ENCODE measurements at places on chromosomes 1 and 21. TPM values are rescaled to one million over a fixed set of nuclear protein-coding genes. Genes with fewer than 3 reads are reported as not detected.

DNA sequence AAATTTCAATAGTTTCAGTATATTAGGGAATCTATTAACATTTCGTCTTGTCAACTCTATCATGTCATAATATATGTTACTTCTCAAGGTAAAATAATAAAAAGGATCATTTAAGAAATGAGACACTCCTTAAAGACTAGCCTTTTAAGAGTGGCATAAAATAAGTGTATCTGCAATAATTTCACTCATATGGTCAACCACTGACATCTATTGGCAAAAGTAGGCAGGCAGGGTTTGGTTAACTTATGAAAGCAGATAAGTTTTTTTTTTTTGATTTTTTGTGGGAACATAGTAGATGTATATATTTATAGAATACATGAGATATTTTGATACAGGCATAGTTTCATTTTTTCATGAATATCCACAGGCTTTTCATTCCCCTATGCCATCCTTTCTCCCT, 5.5 kb upstream of the RGS21 start:
- DNase-seq, result no peak
- no peaks in the 10 kb centered on the region for H3K4me1 ChIP-seq
- H3K27ac ChIP-seq, result no peak overlapping the region
- H3K27me3 ChIP-seq, result no peaks in the 10 kb centered on the region

- H3K4me1 ChIP-seq, result peaks cover 12% of the 10 kb centered on the region
- no peaks in the 10 kb centered on the region for H3K27me3 ChIP-seq
- DNase-seq, result no peak
- H3K36me3 ChIP-seq, result no peaks in the 10 kb centered on the region
- no peak overlapping the region for H3K4me3 ChIP-seq
These were observed 403.7 kb upstream of the B3GALT2 start for GRCh38 chr1:193590102-193590501.

- H3K27me3 ChIP-seq, result no peaks in the 10 kb centered on the region
- no peak overlapping the region for H3K27ac ChIP-seq
- no peaks in the 10 kb centered on the region for H3K36me3 ChIP-seq
- no peak for DNase-seq
- no peaks in the 10 kb centered on the region for H3K4me1 ChIP-seq
- H3K4me3 ChIP-seq, result no peak overlapping the region
These were observed 16.8 kb upstream of the PTPRC start for GRCh38 chr1:198622001-198622400.

DNA sequence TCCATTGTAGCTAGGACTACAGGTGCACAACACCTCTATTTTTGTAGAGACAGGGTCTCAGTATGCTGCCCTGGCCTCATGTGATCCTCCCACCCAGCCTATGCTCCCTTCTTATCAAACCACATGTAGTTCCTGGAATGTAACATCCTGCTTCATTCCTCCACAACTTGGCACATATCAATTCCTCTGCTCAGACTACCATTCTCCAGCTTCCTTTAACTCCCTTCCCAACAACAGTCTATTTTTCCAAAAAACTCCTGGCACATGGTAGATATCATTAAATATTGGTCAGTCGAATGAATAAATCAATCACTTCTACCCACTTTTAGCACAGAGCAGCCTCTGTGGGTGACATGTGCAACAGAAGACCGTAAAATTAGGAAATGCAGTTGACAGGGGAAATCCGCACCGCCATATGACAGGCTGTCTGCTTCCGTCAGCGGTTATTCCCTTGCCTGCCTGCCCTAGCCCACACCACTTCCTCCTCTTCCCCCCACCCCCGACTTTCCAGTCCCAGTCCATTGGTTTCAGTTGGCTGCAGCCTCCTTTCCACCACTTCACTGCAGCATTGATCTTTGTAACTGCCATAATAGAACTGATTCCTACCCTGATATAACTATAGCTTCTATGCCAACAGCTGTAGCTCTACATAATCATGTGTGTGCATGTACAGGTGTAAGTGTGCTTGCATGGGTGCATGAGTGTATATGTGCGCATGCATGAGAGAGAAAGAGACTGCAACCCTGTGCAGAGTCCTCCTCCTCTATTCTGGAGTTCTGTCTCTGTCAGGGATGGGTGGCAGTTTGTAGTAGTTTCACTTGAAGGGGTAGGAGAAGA, 6.8 kb upstream of the AKR1A1 start:
- DNase-seq, result no peak
- peaks cover 17% of the 10 kb centered on the region for H3K4me1 ChIP-seq
- H3K36me3 ChIP-seq, result no peaks in the 10 kb centered on the region

GRCh38 chr1:10649517-10650201, 146.8 kb downstream of the CASZ1 start:
- H3K4me1 ChIP-seq, result peaks cover 33% of the 10 kb centered on the region
- peaks cover 53% of the 10 kb centered on the region for H3K36me3 ChIP-seq
- H3K27me3 ChIP-seq, result no peaks in the 10 kb centered on the region
- no peak for DNase-seq
- H3K27ac ChIP-seq, result no peak overlapping the region
- H3K4me3 ChIP-seq, result no peak overlapping the region

GRCh38 chr1:32960819-32961355, 3.7 kb downstream of the RNF19B start:
- no peak overlapping the region for H3K27ac ChIP-seq
- DNase-seq, result no peak
- H3K27me3 ChIP-seq, result no peaks in the 10 kb centered on the region
- H3K4me1 ChIP-seq, result peaks cover 47% of the 10 kb centered on the region
- H3K36me3 ChIP-seq, result no peaks in the 10 kb centered on the region

DNA sequence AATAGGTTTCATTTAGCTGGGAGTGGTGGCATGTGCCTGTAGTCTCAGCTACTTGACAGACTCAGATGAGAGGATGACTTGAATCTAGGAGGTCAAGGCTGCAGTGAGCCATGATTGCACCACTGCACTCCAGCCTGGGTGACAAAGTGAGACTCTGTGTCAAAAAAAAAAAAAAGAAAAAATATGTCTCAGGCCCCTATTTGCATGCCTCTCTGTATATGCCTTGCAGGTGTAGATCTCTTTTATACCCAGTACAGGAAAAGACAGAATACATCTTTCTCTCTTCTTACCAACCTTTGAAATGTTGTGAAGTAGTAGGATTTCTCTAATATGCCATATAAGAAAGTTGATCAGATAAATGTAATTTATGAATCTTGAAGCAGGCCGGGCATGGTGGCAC, 6.4 kb downstream of the CNR2 start:
- H3K27me3 ChIP-seq, result peaks cover 18% of the 10 kb centered on the region
- peaks cover 25% of the 10 kb centered on the region for H3K4me1 ChIP-seq
- H3K4me3 ChIP-seq, result no peak overlapping the region
- no peak for DNase-seq
- H3K27ac ChIP-seq, result no peak overlapping the region
- H3K36me3 ChIP-seq, result no peaks in the 10 kb centered on the region

GRCh38 chr21:42543106-42543847, 29.6 kb downstream of the SLC37A1 start:
- DNase-seq, result no peak
- no peak overlapping the region for H3K4me3 ChIP-seq
- no peaks in the 10 kb centered on the region for H3K27me3 ChIP-seq
- peaks cover 45% of the 10 kb centered on the region for H3K36me3 ChIP-seq

DNA sequence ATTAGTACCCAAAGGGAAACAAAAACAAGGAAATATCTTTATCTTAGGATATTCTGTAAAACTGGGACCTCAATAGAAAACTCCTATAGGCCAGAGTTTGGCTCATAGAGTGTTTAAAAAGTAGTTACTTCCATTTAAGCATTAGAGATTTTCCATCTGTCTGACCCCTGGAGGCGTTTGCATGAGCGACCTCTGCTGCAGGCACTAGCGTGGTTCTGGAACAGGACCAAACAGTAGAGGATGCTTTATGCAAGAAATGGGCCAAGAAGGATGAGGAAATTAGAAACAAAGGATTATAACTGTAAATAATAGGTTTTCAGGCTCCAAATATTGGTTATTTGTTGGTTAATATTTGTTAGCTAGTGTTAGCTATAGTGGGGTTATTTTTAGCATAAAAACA, 5.7 kb downstream of the ZBTB40 start:
- no peak for DNase-seq
- H3K27ac ChIP-seq, result no peak overlapping the region
- no peaks in the 10 kb centered on the region for H3K36me3 ChIP-seq
- no peak overlapping the region for H3K4me3 ChIP-seq

- H3K4me1 ChIP-seq, result peaks cover 57% of the 10 kb centered on the region
- peak overlapping the region; percentile 96 for H3K27ac ChIP-seq
- H3K4me3 ChIP-seq, result peak overlapping the region; percentile 88
- no peak for DNase-seq
These were observed 4.4 kb downstream of the MIER1 start for GRCh38 chr1:66929146-66929688.

The GNAI3 gene
- 10.7 TPM for total RNA-seq

The ADAM30 gene
- not detected for total RNA-seq

The PLPPR4 gene
- 1.8 TPM for total RNA-seq
